Heart right ventricle (tissue), 16 donors: ENCODE measurements at places on chromosomes 7 and 10.

DNA sequence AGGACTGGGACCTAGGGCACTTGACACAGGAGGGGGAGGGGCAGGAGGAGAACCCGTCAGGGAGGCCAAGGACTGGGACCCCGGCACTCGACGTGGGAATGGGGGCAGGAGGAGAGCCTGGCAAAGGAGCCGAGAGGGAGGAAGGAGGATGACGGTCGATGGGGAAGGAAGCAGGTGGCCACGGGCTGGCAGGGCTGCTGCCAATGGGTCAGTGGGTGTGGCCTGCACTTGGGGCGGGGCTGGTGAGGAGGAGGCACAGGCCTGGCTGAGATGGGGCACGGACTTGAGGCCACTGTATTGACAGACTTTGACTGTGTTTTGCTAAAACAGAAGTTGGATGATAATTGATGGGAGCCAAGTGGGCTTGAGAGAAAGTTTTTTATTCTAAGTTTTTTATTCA lies 68.9 kb downstream of the RBM33 start:
- no peak for DNase-seq

GRCh38 chr10:4652111-4653010 lies 173.6 kb upstream of the AKR1E2 start:
- no peak for DNase-seq

DNA sequence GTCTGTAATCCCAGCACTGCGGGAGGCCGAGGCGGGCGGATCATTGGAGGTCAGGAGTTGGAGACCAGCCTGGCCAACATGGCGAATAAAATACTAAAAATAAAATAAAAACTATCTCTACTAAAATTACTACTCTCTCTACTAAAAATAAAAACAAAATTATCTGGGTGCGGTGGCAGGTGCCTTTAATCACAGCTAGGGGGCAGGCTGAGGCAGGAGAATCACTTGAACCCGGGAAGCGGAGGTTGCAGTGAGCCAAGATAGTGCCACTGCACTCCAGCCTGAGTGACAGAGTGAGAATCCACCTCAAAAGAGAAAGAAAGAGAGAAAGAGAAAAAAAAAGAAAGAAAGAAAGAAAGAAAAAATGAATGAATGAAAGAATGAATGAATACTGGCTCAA lies 351.4 kb downstream of the ELMO1 start:
- no peak for DNase-seq

DNA sequence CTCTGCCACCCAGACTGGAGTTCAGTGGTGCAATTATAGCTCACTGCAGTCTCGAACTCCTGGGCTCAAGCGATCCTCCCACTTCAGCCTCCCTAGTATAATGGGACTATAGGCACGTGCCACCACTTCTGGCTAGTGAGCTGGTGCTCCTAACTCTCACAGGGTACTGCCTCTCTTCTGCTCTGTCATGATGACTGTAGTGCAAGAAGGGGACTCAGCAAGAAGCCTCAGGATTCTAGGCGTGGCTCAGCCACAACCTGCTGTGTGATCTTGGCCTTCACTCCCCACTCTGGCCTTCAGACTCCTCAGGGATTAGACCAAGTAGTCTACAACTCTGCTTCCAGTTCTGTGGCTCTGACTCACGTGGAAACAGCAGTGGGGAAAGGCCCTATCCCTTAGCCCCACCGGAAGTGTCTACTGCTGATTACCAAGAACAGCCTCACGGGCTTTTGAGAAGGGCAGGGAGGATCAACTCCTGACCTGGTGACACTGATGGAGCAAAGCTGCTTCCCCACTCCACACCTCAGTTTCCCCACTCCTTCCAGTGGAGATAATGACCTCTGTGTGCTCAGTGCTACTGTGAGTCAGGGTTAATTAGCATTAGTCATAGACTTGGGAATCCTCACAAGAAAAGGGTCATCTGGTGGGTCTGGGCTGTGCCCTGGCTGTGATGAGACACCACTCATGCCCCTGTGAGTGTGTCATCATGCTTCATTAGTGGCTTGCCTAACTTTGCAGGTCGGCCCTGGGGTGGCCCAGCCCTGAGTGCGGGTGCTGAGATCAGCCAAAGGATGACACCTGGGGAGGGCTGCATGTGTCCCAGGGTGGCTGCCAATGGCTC lies 41.1 kb downstream of the ZC3HC1 start:
- DNase-seq: no peak

GRCh38 chr7:96899108-96899507 lies 106.2 kb upstream of the DLX6 start:
- DNase-seq: no peak

- DNase-seq: no peak
Measured at GRCh38 chr10:29923416-29923965, 135.9 kb downstream of the JCAD start.

DNA sequence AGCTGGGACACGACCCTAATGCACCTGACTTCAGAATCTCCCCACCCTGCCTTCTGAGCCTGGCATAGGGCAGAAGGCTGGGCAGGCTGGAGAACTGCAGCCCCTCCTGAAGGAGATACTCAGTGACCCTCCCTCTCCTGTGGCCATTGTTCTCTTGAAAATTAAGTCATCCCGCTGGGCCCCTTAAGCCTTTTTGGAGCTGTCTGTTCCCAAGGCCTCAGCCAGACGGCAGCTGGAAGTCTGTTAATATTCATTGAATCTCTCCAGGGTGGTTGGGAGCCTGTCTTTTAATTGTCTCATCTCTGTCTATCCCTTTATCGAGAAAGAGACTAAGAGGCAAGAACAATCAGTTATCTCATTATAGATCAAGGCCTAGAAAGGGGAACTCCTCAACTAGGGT lies 118.1 kb upstream of the PCBD1 start:
- DNase-seq: no peak

- DNase-seq: no peak
Measured at GRCh38 chr10:113480851-113481502, 71.9 kb upstream of the HABP2 start.

DNA sequence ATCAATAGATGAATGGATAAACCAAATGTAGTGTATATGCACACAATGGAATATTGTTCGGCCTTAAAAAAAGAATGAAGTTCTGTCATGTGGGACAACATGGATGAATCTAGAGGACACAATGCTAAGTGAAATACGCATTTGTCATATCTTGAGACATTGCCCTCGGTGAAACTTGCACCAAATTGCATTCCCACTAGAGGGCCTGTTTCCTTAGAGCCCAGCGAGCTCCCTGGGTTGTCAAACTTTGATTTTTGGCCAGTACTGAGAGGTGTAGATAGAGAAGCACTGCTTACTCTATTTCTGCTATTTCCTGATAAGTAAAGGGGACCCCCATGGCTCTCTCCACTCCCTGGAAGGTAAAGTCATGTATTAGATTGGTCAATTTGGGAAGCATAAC lies 157.1 kb downstream of the GPAM start:
- no peak for DNase-seq

- DNase-seq: no peak
Measured at GRCh38 chr7:32648408-32649156, 153.3 kb downstream of the AVL9 start.

DNA sequence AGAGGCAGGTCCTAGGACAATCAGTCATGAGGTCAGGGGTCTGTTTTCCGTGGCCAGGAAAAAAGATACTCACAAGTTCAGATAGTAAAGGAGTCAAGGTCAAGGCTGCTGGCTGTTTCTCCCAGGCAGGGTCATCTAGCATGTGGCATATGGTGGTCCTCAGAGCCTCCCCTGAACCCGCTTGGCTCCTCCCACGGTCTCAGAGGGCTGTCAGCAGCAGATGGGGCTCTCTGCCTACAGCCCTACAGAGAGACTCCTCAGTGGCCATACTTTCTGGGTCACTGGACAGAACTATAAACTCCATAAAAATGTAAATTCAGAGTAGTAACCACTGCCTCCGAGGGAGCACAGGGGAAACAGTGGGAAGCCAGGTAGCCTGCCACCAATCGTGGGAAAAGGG lies 11.3 kb upstream of the DRGX start:
- no peak for DNase-seq

- no peak for DNase-seq
Measured at GRCh38 chr10:79191951-79192676, 123.3 kb downstream of the ZMIZ1 start.
